ENCODE measurements at places on chromosomes 4 and X. TPM values are rescaled to one million over a fixed set of nuclear protein-coding genes. Genes with fewer than 3 reads are reported as not detected.

BMPR1B gene
- polyA plus RNA-seq: 0.02 TPM

RPS6KA3 gene
- 11.0 TPM for polyA plus RNA-seq

MEPE gene
- not detected for polyA plus RNA-seq

CT83 gene
- not detected for polyA plus RNA-seq

ZCCHC18 gene
- polyA plus RNA-seq: 0.08 TPM

FOXR2 gene
- polyA plus RNA-seq: not detected
